H1 (cell line): ENCODE measurements at places on chromosomes 7 and 10. TPM values are rescaled to one million over a fixed set of nuclear protein-coding genes. Genes with fewer than 3 reads are reported as not detected.
A peak's percentile ranks its signal among the peaks of the same experiment; 100 is the strongest.

DNA sequence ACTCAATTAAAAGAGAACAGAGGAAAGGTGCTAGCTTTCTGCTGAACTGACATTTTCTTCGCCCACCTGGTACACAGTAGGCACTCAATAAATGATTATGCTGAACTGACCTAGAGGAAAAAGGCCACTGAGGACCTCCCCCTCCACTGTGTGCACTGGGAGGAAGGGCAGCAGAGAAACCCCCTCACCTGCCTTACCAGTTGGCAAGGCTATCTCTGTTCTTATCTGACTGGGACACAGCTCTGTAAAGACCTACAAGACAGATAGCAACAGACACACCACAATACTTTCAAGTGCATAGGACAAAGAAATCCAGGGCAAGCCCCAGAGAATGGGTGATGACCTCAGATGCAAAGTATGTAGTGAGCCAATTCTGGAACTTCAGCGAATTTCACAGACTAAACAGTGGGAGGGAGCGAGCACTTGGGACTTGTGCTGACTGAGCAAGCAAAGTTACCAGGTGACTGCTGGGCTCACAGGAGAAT, 30.4 kb downstream of the PDLIM1 start:
- no peak overlapping the region for H3K4me3 ChIP-seq
- peak; percentile 28 for DNase-seq
- H3K27me3 ChIP-seq: no peaks in the 10 kb centered on the region
- peaks cover 21% of the 10 kb centered on the region for H3K4me1 ChIP-seq
- peaks cover 51% of the 10 kb centered on the region for H3K36me3 ChIP-seq
- no peak overlapping the region for H3K27ac ChIP-seq

- no peaks in the 10 kb centered on the region for H3K36me3 ChIP-seq
- H3K27ac ChIP-seq: no peak overlapping the region
- no peak overlapping the region for H3K4me3 ChIP-seq
- H3K4me1 ChIP-seq: no peaks in the 10 kb centered on the region
- H3K27me3 ChIP-seq: no peaks in the 10 kb centered on the region
- DNase-seq: no peak
Measured at GRCh38 chr10:7275761-7276440, 134.9 kb downstream of the SFMBT2 start.

- no peak overlapping the region for H3K4me3 ChIP-seq
- DNase-seq: no peak
- H3K4me1 ChIP-seq: 0 out of 2 replicates have a peak, but pooled peaks cover 2% of the 10 kb centered on the region
- H3K36me3 ChIP-seq: no peaks in the 10 kb centered on the region
- peaks cover 11% of the 10 kb centered on the region; the same call in 1 of the 2 replicates for H3K27me3 ChIP-seq
Measured at GRCh38 chr10:23338155-23338828, 6.3 kb downstream of the C10orf67 start.

HOXA1 gene
- not detected in 2 replicates for total RNA-seq

PGAM2 gene
- total RNA-seq: 1.4 and 2.1 TPM in 2 replicates

ZNF727 gene
- total RNA-seq: not detected in 2 replicates

SLC26A5 gene
- 0.24 and 0.40 TPM in 2 replicates for total RNA-seq

- H3K27me3 ChIP-seq: no peaks in the 10 kb centered on the region; the same call in 1 of the 2 replicates
- H3K4me3 ChIP-seq: no peak overlapping the region
- H3K4me1 ChIP-seq: peaks cover 17% of the 10 kb centered on the region; the same call in 1 of the 2 replicates
- H3K36me3 ChIP-seq: peaks cover 15% of the 10 kb centered on the region; the same call in 1 of the 2 replicates
Measured at GRCh38 chr7:1564603-1565022, 5.2 kb downstream of the PSMG3 start.

LLCFC1 gene
- not detected in 2 replicates for total RNA-seq

DNA sequence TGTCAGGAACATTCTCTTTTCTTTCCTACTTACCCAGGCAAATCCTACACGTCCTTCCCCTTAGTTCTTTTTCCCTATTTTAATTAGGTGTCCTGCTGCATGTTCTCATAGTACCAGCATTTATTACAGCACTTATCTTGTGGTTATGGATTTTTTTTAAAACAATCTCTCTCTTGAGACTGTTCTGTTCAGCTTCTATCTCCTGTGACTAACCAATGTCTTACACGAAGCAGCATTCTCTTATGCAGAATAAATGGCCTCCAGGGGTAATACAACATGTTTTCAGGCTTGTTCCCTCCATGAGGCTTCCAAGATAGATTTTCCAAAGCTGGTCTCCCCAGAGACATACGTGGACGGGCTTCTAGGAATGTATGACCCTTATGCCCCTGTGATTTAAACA, 1096.1 kb upstream of the CELF2 start:
- no peaks in the 10 kb centered on the region for H3K27me3 ChIP-seq
- no peaks in the 10 kb centered on the region for H3K4me1 ChIP-seq
- no peak overlapping the region for H3K27ac ChIP-seq

SLC13A1 gene
- not detected in 2 replicates for total RNA-seq

DNA sequence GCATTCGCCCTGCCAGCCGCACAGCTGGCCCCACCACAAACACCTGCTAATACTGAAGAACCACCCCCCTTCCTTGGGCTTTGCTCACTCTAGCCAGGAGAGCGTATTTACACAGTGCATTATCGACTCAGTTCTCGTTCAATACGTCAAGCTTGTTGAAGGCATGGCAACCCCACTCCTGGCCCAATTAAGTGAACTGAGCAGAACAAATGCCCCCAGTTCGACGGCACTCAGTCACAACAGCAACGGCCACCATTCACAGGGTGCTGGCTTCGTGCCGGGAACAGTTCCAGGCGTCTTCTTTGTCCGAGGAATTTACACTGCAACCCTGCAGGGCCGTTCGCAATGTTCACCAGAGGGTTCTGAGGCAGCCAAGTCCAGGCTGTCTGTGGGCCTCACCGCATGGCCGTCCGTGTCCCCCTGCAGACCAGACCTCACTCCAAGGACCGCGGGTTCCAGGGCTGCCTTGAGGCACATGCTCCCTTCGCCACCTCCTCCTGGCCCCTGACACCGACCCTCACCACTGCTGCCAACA, 175.3 kb downstream of the DIP2C start:
- no peak overlapping the region for H3K4me3 ChIP-seq
- H3K27ac ChIP-seq: no peak overlapping the region
- H3K4me1 ChIP-seq: no peaks in the 10 kb centered on the region
- DNase-seq: no peak
- H3K27me3 ChIP-seq: peaks cover 17% of the 10 kb centered on the region

HMX3 gene
- total RNA-seq: 0.27 TPM in 1 of 2 replicates, not detected in the other

- peaks cover 5% of the 10 kb centered on the region; the same call in 1 of the 2 replicates for H3K36me3 ChIP-seq
- DNase-seq: no peak
Measured at GRCh38 chr10:75032813-75033212, 78.6 kb upstream of the SAMD8 start.

DNA sequence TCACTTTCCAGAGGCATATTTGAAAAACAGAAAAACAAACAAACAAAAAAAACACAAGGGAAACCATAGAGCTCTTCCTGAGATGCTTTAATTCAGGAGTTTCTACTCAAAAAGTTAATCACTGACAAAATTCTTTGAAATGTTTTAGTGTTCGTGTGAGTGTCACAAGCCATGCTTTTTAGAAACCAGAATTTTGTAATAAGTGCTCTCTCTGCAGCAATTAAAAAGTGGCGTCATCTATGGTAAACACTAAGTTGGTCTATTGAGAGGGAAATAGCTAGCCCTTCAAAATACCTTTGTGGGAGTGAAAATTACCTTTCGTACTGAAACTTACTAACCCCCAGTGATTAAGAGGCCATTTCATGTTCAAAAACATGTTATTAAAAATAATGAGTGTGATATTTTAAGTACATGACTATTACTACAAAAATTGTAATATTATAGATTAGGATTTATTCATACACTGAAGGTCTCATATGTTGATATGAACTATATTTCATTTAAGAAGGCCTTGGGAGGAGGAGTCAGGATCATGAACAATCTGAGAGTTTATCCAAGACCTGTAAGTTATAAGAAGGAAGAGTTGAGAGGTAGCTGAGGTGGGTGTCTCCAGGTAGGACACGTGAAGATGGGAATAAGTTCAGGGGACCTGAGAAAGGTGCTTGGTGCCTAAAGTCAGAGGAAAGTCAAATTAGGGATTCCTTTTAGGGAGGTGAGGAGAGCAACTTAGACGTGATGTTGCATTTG, 94.6 kb downstream of the PPP1R9A start:
- H3K27ac ChIP-seq: no peak overlapping the region
- H3K4me3 ChIP-seq: no peak overlapping the region
- no peaks in the 10 kb centered on the region for H3K36me3 ChIP-seq
- no peaks in the 10 kb centered on the region for H3K27me3 ChIP-seq

- H3K27me3 ChIP-seq: no peaks in the 10 kb centered on the region
- no peaks in the 10 kb centered on the region for H3K36me3 ChIP-seq
- peaks cover 6% of the 10 kb centered on the region for H3K4me1 ChIP-seq
- H3K27ac ChIP-seq: no peak overlapping the region
Measured at GRCh38 chr10:36188080-36188453, 546.0 kb upstream of the FZD8 start.

- no peaks in the 10 kb centered on the region for H3K36me3 ChIP-seq
- no peaks in the 10 kb centered on the region for H3K27me3 ChIP-seq
- no peak for DNase-seq
- H3K27ac ChIP-seq: no peak overlapping the region
- peaks cover 5% of the 10 kb centered on the region for H3K4me1 ChIP-seq
Measured at GRCh38 chr10:3757638-3758490, 27.1 kb downstream of the KLF6 start.

GRCh38 chr7:99623091-99623693, 6.4 kb downstream of the ZSCAN25 start:
- no peak overlapping the region for H3K4me3 ChIP-seq
- H3K4me1 ChIP-seq: no peaks in the 10 kb centered on the region
- H3K27ac ChIP-seq: no peak overlapping the region
- no peak for DNase-seq
- H3K36me3 ChIP-seq: peaks cover 31% of the 10 kb centered on the region
- H3K27me3 ChIP-seq: no peaks in the 10 kb centered on the region

GRCh38 chr7:108431099-108431498, 25.1 kb downstream of the NRCAM start:
- no peaks in the 10 kb centered on the region for H3K27me3 ChIP-seq
- no peaks in the 10 kb centered on the region for H3K4me1 ChIP-seq
- H3K36me3 ChIP-seq: no peaks in the 10 kb centered on the region

DNA sequence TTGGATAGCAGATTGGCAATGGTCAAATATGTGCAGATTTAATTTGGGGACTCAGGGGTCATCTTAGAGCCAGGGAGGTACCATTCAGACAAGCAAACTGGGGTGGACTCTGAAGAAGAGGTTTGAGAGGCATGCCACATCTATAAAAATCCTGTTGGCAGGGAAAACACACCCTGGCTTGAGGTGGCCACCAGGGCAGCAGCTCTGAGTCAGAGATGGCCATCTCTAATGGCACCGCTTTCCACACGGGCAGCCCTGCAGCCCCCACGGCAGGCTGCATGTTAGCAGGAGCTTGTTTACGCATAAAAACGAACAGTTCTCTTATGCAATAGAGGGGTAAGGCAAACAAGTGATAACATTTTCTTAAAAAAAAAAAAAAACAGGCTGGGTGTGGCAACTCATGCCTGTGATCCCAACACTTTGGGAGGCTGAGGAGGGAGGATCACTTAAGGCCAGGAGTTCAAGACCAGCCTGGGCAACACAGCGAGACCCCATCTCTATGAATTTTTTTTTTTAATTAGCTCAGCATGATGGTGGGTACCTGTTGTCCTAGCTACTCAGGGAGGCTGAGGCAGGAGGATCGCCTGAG, 14.9 kb downstream of the DLG5 start:
- no peak overlapping the region for H3K27ac ChIP-seq
- no peaks in the 10 kb centered on the region for H3K36me3 ChIP-seq
- no peak overlapping the region for H3K4me3 ChIP-seq
- no peaks in the 10 kb centered on the region for H3K27me3 ChIP-seq
- no peak for DNase-seq

DPYSL4 gene
- 15.2 and 16.4 TPM in 2 replicates for total RNA-seq

DNA sequence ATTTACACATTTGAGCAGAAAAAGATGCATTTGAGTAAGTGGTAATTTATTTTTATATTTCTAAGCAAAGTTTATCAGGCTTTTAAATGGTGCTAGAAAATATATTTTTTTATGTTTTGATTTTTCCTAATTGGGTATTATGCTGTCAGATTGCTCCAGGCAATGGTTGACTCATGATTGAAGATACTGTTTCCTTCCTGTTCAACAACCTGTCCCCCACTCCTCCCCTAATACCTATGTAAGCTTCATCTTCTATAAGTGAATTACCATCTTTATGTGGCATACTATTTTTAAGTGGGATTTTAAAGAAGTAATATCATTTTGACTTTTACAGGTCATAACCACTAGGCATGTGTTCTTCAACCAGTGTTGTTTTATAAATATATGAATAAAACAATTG, 21.4 kb downstream of the TSPAN13 start:
- peaks cover 4% of the 10 kb centered on the region; the same call in 1 of the 2 replicates for H3K4me1 ChIP-seq
- H3K36me3 ChIP-seq: no peaks in the 10 kb centered on the region
- no peak overlapping the region for H3K4me3 ChIP-seq
- no peak overlapping the region for H3K27ac ChIP-seq

GRCh38 chr7:40659231-40659630, 524.4 kb downstream of the SUGCT start:
- H3K27ac ChIP-seq: no peak overlapping the region
- H3K27me3 ChIP-seq: no peaks in the 10 kb centered on the region
- no peaks in the 10 kb centered on the region for H3K4me1 ChIP-seq
- no peaks in the 10 kb centered on the region for H3K36me3 ChIP-seq

GRCh38 chr7:98251231-98251600, 816 bp downstream of the TECPR1 start:
- H3K4me3 ChIP-seq: peak overlapping the region; percentile 87
- H3K4me1 ChIP-seq: no peaks in the 10 kb centered on the region
- no peaks in the 10 kb centered on the region for H3K36me3 ChIP-seq
- H3K27ac ChIP-seq: no peak overlapping the region
- DNase-seq: no peak
- no peaks in the 10 kb centered on the region; the same call in 1 of the 2 replicates for H3K27me3 ChIP-seq

DNA sequence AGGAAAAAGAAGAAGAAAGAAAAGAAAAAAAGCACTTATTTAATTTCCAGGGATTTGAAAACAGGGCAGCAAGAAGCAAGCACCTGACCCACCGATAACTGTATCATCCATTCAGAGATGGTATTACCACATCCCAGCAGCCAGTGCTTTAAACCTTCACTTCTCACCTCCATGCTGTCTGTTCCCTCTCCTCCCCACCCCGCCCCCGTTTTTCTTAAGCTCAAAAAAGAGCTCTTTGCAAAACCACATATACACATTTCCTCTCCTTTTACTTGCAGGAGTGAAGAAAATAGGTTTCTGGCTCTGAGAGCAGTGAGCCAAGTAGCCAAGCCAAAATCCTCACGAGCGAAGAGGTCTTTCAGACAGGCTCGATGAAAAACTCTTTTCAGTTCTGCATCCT, 2.2 kb downstream of the STOX1 start:
- no peaks in the 10 kb centered on the region for H3K36me3 ChIP-seq
- H3K27ac ChIP-seq: no peak overlapping the region
- H3K4me1 ChIP-seq: no peaks in the 10 kb centered on the region
- H3K27me3 ChIP-seq: peaks cover 13% of the 10 kb centered on the region
- no peak for DNase-seq

- H3K36me3 ChIP-seq: no peaks in the 10 kb centered on the region
- no peaks in the 10 kb centered on the region for H3K4me1 ChIP-seq
- DNase-seq: no peak
- H3K27ac ChIP-seq: no peak overlapping the region
- H3K27me3 ChIP-seq: no peaks in the 10 kb centered on the region
- no peak overlapping the region for H3K4me3 ChIP-seq
Measured at GRCh38 chr10:61286686-61287085, 166.5 kb downstream of the TMEM26 start.
